Progenitor cell of endocrine pancreas (in vitro differentiated cells): ENCODE measurements at places on chromosomes 4 and X.
A peak's percentile ranks its signal among the peaks of the same experiment; 100 is the strongest.

DNA sequence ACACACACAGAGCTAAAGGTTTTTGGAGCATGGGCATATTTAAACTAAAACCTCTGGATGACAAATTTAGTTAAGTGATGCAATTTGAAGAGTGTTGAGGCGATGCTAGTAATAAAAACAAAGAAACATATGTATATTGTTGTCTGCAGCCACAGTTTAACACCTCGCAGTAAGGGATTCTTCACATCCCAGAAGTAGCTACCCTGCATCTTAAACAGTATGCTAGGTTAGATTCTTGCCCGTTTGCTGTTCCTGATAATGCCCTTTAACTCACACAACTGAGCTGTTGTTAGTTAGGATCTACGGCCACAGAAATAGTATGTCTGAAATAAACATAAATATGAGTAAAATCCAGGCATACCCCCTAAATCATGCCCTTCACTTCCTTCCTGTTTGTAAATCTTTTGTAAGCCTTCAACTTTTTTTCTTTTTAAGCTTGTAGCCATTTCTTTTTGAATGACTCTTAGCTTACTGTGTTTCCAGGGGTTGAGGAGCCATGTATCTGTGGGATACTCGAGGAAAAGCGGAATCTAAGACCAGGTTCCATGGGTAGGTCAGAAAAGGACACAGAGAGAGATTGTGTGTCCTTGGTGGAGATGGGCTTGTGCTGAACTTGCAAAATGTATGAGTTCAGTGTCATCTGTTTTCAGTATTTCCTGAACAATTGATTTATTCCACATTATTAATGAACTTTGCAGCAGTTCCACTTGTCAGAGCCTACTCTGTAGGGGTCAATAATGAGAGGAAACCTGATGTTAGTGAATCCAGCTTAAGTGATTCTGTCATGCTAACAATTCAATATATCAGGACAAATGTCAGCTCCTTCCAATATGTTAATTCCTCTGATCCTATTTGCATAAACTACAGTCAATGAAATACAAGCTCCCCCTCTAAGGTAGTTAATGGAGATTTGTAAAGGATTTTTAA is 349.6 kb downstream of the GPAT3 start:
- no peak for DNase-seq

DNA sequence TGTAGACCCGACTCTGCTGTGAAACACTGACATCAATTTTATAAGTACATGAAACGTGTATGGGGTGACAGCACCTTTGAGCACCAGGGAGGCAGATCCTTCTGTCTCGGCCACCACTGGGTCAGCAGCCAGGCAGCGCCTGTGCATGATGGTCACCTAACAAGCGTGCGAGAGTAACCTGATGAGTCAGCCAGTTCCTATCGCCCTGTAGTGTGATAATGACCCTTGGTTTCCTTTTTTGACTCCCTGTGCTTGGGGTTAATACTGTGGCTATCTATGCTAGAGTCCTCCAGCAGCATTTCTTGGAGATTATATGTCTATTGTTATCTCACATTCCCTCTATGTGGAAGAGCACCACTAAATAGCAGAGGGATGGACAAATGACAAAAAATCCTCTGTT is 101.6 kb downstream of the NPNT start:
- DNase-seq, result no peak

DNA sequence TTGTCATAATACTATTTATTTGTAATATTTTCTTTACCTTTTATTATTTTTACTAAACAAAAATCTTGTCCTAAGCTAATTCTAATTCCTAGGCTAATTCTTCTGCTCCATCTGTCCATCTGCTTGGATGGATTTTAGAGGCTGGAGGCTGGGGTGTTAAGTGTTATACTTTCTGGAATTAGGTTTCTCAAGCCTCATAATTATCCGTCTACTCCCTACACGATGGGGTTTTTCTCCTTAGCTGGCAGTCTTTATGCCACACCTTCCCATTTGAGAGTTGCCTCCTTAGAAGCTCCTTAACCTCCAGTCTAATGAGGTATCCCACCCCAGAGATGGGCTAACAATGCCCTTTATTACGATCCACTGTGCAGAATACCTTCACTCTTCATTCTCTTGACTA is 37.6 kb upstream of the LGI2 start:
- no peak for DNase-seq

GRCh38 chr4:187179086-187180058 is 455.7 kb upstream of the FAT1 start:
- DNase-seq, result no peak

DNA sequence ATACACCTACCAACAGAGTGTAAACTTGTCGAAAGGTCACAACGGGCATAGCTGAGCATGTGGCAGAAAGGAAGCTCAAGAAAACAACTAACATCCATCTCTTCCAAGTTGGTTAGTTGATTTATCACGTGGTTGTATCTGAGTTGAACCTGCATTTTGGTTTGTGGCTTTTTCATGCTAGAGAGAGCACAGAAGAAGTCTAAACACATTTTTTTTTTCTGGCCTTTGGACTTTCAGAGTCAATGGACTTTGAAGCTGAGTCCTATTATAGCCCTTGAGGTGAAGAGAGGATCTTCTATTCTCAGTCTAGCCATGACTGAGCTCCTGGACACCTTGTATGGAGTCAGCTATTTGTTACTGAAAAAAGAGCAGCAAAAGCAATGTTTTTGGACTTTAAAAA is 150.6 kb upstream of the TRPC5 start:
- no peak for DNase-seq

DNA sequence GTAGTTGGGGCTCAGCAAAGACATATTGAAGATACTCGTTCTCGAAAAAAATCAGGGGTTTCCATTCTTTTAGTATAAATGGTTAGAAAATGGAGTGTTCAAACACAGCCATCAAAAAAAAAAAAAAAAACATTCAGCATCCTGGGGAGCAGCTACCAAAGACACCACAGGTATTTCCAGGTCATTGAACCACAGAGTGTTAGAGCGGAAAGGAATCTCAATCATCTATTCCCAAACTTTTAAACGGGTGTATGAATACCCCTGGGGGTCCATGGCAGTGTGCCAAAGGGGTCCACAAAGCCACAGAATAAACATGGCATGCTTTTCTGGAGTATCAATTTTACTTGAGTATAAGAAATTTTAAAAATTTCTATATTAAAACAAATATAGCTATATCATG is 6.9 kb upstream of the FGF16 start:
- no peak for DNase-seq

DNA sequence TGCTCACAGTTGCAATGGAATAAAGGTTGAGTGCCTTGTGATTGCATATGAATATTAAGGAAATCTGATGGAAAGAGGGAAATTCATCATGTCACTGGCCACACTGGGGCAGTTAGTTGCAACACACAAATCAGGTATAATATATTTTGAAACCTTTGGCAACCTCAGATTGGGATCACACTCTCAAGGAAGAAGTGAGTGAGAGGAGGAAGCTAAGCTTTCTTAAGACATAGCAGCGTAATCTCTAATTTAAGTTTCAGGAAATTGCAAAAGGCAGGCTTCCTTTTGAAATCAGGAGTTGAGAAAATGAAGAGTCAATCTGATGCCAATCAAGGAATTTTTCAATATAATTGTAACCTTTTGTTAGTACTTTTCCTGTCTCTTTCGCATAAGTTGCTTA is 12.3 kb upstream of the CLTRN start:
- no peak for DNase-seq

DNA sequence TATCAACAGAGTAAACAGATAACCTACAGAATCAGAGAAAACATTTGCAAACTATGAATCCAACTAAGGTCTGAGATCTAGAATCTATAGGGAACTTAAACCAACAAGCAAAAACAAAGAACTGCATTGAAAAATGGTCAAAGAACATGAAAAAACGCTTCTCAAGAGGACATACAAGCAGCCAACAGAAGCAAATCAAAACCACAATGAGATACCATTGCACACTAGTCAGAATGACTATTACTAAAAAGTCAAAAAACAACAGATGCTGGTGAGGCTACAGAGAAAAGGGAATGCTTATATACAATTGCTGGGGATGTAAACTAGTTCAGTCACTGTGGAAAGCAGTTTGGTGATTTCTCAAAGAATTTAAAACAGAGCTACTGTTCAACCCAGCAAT is 255.7 kb downstream of the TMEM47 start:
- DNase-seq, result no peak

DNA sequence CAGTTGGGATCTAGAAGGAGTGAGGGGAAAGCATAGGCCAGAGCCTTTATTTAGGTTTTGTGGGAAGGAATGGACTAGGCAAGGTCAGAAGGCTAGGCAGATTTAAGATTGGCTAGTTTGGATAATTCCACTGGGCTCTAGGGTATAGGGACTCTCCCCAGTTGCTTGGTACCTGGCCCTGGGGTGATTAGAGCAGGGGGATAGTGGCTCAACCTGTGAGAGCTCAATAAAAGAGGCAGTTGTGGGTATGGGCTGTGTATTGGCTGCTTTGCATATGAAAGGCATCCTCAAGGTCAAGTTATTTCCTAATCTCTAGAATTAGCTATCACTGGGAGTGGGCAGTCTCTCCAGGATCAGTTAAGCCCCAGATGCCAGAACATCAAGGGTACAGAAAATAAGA is 61.3 kb downstream of the ZNF81 start:
- DNase-seq, result no peak

DNA sequence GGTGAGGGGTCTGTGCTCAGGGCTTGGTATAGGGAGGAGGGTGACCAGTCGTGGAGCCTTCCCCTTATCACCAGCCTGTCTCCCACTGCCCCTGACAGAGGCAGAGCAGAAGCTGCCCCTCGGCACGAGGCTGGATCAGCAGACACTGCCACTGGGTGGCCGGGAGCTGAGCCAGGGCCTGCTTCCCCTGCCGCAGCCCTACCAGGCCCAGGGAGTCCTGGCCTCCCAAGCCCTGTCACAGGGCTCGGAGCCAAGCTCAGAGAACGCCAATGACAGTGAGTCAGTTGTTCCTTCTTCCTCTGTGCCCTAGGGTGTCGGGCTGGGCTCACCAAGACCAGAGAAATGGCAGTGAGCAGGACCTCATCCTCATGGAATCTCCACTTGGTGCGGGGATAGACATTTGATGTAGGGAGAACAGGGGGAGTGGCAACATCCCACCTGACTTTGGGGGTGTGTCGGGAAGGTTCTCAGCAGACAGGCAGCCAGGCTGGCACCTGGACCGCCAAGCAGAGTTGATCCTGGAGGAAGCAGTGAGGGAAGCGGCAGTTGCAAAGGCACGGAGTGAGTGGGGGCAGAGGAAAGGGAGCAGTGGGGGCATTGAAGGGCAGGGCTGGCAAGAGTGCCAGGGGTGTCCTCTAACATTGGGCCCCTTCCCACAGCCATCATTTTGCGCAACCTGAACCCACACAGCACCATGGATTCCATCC is 14.3 kb upstream of the UBA1 start:
- no peak for DNase-seq

GRCh38 chrX:14528629-14529289 is 577 bp upstream of the GLRA2 start:
- peak; percentile 54 for DNase-seq

GRCh38 chr4:108010167-108010566 is 20.5 kb downstream of the HADH start:
- no peak for DNase-seq

DNA sequence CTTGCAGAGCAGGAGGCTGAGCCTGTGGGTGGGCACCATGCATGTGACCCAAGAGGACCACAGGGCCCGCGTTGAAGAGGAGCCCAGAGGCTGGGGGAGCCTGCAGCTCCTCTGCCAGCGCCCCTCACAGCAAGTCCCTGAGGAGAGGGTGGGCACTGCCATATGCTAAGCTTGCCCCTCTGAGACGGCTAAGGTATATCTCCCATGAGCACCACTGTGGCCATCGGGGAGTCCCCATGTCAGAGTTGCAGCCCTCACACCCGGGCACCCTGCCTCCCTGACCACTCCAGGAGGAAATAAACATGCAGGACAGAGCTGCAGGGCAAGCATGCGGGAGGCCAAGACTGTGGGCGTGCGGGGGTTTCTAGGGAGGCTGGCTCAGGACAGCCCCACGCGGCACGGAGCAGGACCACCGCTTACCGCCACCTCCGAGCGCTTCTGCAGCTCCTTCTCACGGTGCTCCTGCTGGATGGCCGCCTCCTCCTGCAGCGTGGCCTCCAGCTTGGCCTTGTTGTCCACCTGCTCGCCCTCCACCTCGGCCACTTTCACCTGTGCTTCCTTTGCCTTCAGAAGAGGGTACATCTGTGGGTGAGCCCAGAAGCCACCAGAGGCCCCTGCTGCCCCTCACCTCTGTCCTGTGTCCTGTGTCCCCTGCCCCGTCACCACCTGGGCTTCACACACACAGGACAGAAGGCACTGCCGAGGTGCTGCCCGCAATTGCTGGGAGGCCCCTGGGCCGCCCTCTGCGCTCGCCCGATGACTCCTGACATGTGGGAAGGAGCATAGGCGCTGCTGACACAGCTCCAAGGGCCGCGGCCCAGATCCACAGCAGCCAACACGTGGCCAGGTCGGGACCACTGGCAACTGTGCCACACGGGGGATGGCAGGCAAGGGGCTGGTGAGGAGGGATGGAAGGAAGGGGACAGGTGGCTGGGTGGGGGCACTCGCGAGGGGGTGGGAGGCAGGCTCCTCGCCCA is 29.8 kb downstream of the FGFR3 start:
- no peak for DNase-seq

DNA sequence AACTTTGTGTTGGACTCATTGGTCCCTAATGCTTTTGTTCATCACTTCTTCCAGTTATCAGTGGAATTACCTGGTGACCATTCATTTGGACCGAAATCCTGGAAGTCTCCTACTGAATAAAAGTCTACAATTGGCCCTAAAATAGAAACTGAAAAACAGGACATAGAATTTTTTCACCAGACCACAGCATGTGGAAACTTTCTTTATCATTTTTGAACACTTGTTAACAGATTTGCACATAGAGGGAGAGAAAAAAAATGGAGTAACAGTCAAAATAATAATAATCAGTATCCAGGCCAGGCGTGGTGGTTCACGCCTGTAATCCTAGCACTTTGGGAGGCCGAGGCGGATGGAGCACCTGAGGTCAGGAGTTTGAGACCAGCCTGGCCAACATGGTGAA is 7.1 kb downstream of the EPGN start:
- no peak for DNase-seq

DNA sequence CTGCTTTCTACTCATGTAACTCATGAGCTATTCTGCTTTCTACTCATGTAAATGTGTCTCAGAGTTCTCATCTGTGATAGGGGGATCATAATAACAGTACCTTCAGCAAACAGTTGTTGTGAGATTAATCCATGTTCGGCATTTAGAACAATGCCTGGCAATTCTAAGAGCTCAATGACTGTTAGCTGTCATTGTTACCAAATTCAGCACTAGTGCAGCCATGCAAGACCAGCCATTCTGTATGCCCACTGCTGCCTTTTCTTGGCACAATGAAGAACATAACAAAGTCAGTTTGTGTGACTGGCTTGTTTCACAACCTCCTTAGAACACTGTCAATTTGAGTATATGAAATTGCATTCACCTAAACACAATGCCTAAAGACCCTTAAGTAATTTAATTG is 163.2 kb downstream of the ANK2 start:
- no peak for DNase-seq

- no peak for DNase-seq
These were observed 151.0 kb downstream of the DCTD start for GRCh38 chr4:182765987-182766856.

- no peak for DNase-seq
These were observed 38.5 kb upstream of the PDLIM5 start for GRCh38 chr4:94413085-94413840.

GRCh38 chr4:98741952-98742351 is 83.5 kb upstream of the TSPAN5 start:
- no peak for DNase-seq

- no peak for DNase-seq
These were observed 200.6 kb upstream of the PGRMC2 start for GRCh38 chr4:128488055-128488705.
